Stimulated activated CD8-positive, alpha-beta memory T cell treated with anti-CD3 and anti-CD28 coated beads, Interleukin-12 subunit alpha, Interleukin-12 subunit beta, amount 100 ng/mL, for 4 hours (primary cell): ENCODE measurements at places on chromosomes 1 and 21.
A peak's percentile ranks its signal among the peaks of the same experiment; 100 is the strongest.

- no peak for DNase-seq
Observed at GRCh38 chr1:227661495-227661894, 73.6 kb downstream of the JMJD4 start.

GRCh38 chr1:55939866-55940265 lies 639.5 kb downstream of the PLPP3 start:
- DNase-seq = no peak

DNA sequence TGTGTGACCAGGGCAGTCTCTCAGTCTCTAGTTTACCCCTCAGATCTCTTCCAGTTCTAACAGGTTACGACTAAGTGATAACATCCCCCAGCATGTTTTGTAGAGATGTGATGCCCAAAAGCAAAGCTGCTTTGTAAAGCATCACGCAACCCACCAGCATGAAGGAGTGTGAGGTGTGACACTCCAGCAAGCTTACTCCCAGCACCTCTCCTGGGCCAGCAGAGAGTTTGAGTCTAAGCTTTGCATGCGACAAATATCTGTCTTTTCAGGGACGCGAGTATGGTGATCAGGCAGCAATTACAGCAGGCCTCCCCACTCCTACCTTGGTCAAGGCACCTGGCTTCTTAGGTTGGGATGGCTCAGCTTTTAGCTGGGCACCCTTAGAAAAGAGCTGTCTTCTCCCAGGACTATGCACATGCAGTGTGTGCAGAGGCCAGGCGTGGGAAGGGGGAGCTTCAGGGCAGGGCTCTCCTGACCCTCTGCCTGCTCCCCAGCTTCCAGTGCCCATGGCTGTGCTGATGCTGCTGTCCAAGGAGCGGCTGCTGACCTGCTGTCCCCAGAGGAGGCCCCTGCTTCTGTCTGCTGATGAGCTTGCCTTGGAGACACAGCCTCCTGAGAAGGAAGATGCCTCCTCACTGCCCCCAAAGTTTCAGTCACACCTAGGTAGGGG lies 48.2 kb downstream of the ELK4 start:
- DNase-seq = no peak

GRCh38 chr21:36902793-36903192 lies 63.7 kb downstream of the HLCS start:
- DNase-seq = no peak

- DNase-seq = no peak
Observed at GRCh38 chr1:180229483-180230415, at the start of gene LHX4. Gene LHX4, plus strand, starts transcription at chr1:180230264. Its CDS starts 266 bp downstream, at chr1:180230530.

DNA sequence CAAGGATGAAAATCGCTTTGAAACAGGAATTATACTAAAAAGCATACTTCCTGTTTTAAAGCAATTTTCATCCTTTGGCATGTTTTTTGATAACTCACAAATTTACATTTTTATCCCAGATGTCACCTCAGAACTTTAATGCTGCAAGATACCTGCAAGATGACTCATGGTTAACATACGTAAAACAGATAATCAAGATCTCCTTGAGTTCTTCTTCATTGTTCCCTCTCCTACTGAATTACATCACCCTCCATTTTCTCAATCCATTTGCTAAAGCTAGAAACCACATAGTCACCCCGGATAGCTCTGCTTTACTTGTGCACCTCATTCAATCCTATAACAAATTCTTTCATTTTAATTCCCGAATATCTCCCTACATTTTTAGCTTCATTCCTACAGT lies 1114.2 kb downstream of the PLA2G4A start:
- DNase-seq = no peak

GRCh38 chr1:30810416-30811080 lies 53.0 kb upstream of the LAPTM5 start:
- DNase-seq = no peak

GRCh38 chr1:236078993-236079392 lies 14.1 kb upstream of the NID1 start:
- no peak for DNase-seq

DNA sequence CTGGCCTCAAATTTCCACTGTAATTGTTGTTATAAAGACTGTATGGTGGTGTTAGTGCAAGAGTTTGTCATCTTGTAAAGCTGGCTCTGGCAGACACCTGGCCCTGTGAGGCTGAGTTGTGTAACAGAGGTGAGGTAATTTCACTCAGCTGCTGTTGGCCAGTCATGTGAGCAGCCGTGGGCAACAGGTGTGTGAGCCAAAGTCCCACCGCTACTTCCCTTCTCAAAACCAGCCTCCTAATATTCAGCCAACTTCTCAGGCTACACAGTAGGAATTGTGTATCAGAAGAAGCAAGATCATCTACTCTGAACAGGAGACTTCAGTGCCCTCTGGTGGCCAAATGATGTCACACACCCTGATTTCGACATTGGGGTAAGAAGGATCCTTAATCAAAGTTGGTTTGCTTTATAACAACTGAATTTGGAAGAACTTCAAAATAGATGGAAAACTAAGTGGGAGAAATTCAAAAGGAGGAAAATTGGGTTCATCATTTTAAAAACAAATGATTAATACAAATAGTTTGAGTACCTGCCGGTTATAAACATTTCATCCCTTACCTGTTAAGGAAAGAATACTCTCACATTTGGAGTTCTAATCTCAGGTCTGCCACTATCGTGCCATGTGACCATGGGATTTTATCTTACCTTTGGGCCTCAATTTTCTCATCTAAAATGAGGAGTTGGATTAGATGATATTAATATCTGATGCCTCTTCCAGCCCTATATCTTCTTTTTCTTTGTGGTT lies 2.6 kb upstream of the CREG1 start:
- DNase-seq = peak; percentile 38

GRCh38 chr1:188169971-188170370 lies 1341.2 kb downstream of the PLA2G4A start:
- no peak for DNase-seq

DNA sequence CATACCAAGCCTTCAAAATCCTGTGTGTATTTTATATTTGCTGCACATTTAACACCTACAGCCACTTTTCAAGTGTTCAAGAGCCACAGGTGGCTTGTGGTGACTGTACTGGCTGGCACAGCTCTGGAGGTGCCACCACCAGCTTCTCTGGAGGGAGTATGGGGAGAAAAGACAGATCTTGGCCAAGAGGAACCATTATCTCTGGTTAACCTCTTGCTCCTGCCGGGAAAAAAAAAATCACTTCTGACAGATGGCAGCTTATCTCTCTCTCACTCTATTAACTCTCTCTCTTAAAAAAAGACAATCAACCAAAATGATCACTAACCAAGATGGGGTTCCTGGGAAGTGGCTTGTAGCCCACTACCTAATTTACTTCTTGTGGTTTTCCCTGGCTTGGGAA lies 1.2 kb upstream of the RIIAD1 start:
- DNase-seq = no peak

GRCh38 chr1:225871359-225872074 lies 10.7 kb downstream of the TMEM63A start:
- no peak for DNase-seq

GRCh38 chr1:111251570-111251969 lies 24.1 kb downstream of the CHI3L2 start:
- DNase-seq = no peak

GRCh38 chr1:206143537-206144172 lies 26.5 kb upstream of the AVPR1B start:
- no peak for DNase-seq

- DNase-seq = no peak
Observed at GRCh38 chr1:237799762-237800474, 90.8 kb downstream of the ZP4 start.

DNA sequence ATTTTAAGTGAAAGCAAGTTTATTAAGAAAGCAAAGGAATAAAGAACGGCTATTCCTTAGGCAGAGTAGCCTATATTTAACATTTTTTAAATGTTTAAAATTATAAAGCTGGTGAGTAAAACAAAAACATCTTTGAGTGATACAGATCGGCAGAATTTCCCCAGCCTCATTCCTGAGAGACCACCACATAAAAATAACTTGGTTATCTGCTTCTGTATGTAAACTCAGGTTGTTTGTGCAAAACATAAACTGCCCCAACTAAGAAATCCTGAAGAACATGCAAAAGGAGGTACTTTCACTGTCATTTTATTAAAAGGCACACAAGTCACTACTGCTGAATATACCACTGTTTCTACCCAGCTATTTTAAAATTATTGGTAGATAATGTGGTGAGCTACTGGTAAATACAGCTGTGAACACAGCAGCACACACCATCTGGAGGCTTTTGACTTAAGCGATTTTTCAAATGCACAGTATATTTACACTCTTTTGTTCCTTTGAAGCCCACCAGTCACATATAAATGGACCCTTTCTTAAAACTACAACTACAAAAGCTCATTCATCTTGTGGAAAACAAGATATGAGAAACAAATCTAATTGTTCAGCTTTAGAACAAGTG lies 119.3 kb downstream of the RERE start:
- no peak for DNase-seq

DNA sequence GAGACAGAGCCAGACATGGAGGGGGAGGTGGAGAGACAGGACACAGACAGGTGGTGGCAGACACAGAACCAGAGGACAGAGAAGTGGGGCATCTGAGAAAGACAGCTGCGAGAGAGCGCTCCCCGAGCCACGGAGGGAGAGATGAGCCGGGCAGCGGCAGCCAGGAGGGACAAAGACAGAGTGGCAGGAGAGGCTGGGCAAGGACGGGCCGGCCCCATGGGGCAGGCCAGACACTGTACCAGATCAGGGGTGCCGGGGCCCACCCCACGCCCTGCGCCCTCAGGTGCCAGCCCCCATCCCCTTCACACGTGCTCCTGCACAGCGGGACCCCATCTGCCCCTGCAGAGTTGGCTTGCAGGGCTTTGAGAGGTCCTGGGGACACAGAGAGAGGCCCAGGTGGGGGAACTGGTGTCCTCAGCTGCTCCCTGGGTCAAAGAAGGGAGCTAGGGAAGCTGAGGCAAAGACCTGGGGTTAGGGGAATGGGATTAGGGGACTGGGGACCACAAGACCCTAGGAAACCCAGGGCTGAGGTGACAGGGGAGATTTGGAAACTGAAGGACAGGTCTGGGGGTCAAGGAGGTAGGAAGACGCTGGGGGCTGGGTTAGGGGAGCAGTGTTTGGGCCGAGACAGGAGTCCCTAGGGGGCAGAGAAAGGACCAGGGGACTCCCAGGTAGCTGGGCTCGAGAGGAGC lies 643 bp downstream of the FNDC5 start:
- no peak for DNase-seq

DNA sequence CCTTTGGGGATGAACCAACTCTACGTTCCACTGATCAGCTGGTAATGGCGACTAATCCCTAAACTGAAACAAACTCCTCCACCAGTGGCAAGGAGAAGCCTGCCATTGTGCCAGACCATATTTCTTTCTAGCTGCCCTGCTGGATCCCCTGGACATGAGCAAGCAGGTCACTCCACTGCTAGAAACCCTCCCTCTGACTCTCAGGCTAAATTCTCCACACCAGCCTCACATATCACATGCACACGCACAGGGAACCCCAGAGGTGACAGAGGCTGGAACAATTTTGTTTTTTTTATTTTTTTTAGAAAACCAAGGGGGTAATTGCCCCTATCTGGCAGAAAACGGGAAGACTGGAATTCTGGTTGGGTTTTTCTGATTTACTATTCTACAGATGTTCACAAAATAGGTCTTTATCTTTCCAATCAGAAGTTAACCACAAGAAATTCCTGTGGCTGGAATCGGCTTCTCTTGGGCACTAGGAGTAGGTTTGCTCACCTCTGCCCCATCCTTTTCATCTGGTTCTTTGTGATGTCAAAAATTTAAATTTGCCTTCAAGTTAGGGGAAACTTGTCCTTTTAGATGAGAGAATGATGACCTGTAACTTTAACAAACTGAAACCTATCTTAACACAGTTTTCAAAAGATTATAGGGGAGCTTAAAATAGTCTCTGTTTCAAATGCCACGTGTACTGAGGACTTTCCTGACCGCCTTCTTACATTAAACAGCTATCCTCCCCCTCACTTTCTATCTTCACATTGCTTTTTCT lies 258.1 kb downstream of the SDCCAG8 start:
- no peak for DNase-seq

GRCh38 chr1:229989591-229990248 lies 77.3 kb upstream of the GALNT2 start:
- DNase-seq = no peak

GRCh38 chr1:163744301-163744887 lies 422.6 kb downstream of the NUF2 start:
- DNase-seq = no peak

DNA sequence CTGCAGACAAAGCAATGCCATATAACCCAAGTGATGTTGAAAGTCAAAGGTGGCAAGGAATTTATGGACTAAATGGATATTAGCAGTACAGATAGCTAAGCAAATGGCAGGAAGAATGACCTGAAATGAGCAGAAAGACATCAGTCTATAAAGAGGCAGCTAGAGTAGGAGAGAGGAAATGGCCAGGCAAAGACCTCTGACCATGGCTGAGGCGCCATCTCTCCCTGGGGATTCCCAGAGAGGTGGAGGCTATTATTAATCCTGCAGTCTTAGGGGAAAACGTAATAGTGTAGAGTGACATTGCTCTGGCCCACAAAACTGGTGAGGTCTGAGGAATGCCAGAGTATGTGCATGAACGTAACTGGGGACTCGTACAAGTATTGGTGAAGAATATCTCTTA lies 563.6 kb upstream of the PRMT6 start:
- no peak for DNase-seq

DNA sequence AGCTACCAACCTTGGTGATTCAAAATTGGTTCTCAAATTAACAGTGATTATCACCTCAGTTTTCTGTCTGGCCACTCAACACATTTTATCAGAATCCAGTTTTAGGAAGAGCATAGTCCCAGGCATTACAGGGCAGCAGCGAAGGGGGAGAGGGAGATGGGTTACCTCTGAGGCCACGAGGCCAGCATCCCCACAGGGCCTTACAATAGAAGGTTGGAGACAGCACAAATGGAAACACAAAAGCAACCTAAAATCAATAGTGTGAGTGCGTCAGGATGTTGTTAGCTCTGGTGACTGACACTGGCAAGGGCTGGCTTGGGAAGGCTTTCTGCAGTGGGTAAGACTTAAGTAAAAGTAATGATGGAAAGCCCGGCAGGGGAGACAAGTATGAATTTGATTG lies 79.5 kb downstream of the JAK1 start:
- DNase-seq = no peak

- DNase-seq = no peak
Observed at GRCh38 chr1:45854724-45855123, 51.3 kb downstream of the MAST2 start.

- DNase-seq = no peak
Observed at GRCh38 chr21:41054018-41054578, 113.9 kb upstream of the BACE2 start.

- no peak for DNase-seq
Observed at GRCh38 chr1:187836557-187836956, 1007.8 kb downstream of the PLA2G4A start.

DNA sequence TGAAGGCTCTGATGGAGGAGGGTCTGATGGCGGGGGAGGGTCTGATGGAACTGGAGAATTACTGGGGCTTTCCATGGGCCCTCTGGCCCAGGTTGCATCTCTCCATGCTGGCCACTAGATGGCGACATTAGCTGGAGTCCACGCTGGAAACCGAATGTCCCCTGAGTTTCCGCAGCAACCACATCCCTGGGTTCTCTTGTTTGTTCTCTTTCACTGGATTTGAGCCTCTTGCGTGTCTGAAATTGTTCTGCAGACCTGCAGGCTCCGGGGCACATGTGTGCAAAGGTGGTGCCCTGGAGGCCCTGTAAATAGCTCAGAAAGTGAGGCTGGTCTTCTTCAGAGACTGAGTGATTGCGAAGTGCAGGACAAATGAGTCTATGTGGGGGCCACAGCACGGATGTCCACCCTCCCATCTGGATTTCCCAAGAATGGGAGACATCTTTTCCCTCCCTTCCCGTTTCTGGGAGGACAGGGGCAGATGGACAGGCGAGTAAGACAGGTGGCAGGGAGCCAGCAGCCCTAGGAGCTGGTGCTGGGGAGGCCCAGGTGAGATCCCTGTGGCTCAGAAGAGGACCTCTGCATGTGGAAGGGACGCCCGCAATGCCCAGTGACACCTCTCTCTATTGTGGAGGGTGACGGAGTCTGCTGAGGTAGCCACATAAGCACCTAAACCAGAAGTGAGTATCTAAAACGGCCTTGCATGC lies 73.2 kb upstream of the ABCG1 start:
- peak; percentile 25 for DNase-seq
